Activated CD8-positive, alpha-beta memory T cell treated with anti-CD3 and anti-CD28 coated beads for 48 hours (primary cell): ENCODE measurements at places on chromosomes 6 and 20.

DNA sequence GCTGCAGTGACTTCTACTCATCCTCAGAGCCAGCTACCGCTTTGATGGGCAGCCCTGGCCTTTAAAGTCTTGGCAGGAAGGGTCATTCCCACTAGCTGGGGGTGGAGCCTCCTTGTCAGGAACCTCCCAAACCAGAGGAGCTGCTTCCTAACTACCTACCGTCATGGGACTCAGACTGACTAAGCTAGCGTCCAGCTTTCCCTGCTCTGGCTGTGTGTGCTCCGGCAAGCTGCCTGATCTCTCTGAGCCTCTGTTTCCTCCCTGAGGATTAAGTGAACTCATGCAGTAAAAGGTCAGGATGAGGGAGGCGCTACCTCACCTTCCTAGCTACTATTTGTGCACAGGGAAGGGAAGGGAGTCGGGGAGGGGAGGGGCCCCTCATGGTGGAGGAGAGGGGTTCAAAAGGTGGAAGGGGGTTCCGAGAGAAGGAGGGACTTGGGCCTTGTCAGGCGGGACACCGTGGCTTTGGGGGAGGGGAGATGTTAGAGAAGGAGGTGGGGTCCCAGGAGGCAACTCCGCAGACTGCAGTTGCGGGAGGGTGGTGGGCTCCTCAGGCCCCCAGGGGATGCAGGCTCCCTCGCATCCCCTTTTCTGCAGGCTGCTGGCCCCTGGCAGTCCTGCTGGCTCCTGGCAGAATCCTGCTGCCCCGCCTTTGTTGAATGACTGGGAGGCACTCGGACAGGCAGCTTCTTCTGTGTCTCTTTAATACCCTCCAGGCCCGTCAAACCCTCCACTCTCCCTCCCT lies 9.8 kb downstream of the DUSP15 start:
- DNase-seq, result no peak

DNA sequence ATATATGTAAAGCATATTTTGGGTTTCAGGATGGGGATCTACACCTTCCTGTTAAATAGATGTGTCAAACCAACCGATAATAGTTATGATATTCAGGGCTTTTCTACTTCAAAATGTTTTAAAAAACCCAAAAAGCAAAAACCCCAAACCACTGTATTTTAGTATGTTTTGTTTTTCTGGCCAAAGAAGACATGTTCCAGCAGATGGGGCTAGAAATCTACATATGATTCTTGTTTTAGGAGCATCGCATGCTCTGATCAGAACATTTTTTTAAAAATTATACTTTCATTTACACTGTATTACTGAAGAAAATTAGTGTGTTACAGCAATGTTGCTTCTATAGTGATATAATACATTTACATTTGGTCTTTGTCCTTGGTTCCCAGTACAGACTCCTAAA lies 11.0 kb downstream of the RMND1 start:
- DNase-seq, result no peak

DNA sequence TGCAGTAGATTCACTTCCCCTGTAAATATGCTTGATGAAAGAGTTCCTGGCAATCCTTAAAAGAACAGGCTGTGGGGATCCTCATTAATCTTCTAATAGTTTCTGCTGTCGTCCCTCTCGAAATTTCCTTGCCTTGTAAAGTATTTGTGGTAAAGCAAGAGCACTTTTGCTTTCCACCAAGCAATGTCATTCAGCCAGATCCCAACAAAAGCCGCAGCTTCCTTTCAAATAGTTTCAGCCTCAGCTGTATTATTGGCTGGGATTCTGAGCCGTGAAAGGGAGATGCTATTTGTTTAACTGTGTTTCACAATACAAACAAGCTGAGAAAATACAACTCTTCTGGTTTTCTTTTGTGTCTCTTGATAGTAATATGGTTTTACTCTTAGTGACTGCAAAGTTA lies 48.9 kb upstream of the EPHA7 start:
- DNase-seq, result no peak

GRCh38 chr6:36944650-36945049 lies 9.9 kb upstream of the PI16 start:
- no peak for DNase-seq

DNA sequence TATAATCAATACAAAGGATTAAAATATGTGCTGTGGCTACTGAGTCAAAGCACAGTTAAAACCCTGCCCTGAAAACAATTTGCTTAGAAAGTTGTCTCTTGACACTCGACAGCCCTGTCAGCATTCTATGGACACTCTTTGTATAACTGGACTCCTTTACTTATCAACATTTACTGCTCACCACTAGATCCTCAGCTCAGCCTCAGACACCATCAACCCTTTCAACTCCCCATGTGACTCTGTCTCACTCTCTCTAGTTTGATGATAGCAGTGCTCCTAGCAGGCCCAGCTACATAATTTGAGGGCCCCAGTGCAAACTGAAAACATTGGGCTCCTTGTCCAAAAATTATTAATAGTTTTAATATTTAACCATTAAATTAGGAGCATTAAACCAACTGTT lies 181.8 kb downstream of the TENT5A start:
- no peak for DNase-seq

DNA sequence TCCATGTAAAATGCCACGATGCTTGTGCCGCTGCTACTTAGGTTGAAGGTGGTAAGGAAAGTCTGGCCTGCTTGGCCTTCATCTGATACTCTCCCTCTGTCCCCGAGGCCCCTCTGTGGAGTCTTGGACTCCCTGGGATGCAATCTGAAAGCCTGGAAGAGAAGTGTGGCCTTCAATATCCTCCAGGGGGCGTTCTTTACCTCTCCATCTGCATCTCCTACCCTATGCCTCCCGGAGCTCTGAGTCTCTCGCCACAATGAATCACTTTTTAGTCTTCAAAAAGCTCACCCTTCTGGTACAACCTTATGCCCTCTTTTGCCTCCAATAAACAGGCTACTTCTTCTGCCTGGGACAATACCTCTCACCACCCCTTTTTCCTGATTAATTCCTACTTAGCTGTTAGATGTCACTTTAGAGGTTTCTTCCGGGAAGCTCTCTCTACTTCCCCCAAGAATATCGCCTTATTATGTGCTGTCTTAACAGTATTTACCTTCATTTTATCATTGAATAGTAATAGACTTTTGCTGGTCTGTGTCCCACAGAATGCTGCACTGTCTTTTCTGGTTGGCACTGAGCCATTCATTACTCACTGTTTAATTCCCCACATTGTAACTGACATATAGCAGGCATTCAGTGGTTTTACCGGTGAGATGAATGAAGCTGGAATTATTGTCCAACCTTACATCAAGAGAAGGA lies 13.9 kb upstream of the ATG5 start:
- no peak for DNase-seq

- DNase-seq, result no peak
Measured at GRCh38 chr20:63047267-63047666, 40.5 kb upstream of the BHLHE23 start.
